ENCODE measurements at places on chromosomes 2 and 18.

DNA sequence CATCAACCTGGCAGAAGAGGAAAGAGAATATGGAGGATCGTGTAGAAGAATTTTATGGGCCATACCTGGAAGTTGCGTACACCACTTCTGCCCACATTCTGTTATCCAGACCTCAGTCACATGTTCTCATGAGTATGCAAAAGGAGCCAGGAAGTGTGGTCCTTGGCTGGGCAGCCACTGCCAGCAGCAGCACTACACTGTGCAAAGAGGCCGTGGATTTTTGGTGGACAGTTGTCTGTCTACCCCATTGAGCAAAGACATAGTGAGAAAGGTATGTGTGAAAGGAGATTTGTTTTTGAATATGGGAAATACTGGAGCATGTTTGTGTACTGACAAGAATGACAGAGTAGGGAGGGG is 68.1 kb downstream of the SDC1 start:
- no peak for DNase-seq

DNA sequence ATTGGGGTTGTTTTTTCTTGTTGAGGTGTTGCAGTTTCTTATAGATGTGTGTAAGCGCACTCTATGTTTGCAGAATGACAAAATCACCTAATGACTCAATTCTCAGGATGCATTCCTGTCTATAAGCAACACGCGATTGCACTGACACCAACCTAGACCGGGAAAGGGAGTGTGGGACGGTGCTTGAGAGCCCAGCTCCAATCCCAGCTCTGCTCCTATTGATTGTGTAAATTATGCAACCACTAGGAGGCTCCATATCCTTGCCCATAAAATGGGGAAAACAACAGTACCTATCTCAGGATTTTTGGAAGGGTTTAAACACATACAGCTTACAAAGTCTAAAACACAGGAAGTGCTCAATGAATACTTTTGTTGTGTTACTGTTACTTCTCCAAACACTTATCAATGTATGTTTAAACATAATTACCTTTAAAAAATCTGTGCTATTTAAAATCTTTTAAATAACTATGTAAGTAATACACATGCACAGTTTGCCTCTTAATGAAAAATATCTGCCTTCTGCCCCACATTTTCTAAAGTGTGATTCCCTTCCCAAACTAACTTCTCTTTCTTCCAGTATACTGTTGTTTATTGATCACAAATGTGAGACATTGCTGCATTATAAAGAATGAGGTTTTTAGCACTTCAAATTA is 132.5 kb downstream of the SPHKAP start:
- peak; percentile 13 for DNase-seq

DNA sequence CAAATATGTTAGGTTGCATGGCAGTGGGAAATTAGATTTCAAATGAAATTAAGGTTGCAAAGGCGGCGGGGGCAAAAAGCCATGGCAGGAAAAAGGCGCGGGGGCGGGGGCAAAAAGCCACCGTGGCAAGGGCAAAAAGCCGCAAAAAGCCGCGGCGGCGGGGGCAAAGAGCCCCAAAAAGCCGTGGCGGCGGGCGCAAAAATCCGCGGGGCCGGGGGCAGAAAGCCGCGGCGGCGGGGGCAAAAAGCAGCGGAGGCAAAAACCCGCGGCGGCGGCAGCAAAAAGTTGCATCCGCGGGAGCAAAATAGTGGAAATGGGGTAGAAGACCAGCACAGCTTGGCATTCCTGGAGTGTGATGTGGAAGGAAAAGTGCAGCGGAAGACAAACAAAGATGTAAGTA is 417.1 kb downstream of the ANKRD30B start:
- no peak for DNase-seq

- DNase-seq, result no peak
Measured at GRCh38 chr2:186746584-186746983, 52.7 kb downstream of the FAM171B start.

GRCh38 chr2:192124571-192124970 is 70.2 kb downstream of the TMEFF2 start:
- DNase-seq, result no peak

DNA sequence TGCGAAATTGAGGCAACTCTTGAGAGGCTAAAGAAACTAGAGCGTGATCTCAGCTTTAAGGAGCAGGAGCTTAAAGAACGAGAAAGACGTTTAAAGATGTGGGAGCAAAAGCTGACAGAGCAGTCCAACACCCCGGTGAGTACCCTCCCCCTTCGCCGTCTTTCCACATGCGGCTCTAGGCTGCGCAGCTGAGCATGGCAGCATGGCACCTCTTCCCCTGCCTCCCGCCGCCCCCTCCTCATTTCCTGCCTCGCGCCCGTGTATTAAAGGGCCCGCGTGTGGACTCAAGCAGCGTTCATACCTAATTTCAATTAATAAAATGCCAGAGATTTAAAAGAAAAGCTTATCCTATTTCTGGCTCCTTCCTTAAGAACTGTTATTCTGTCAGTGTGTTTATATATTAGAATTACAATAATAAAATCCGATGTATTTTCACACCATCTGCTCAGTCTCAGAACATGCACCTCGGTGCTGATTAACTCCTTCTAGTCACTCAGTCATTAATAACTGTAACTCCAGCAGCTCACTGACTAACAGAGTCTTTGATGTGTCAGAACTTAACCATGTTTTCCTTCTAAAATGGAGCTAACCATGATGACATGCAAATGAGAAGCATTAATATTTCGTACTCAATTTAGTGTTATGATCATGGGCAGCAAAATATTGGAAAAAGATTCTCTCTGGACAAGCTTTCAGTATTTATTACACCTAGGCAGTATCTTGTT is 137.4 kb upstream of the CDCA7 start:
- DNase-seq, result no peak

DNA sequence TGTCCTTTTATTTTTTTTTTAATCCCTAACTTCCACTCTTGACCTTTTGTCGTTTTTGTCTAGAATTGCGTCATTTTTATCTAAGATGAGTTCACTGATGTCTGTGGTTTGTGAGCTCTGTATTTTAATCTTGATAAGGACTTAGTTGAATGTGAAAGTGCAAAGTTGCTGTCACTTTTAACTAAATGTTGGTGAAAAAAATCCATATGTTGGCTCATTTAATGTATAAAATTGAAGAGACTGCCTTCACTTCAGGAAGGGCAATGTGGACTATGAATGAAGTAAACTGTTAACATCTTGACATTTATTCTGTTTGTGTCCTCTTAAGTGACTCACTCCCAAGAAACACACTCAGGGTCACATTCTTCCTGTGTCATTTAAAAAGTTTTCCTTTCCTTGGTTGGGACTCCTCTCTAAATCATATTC is 256.6 kb upstream of the RASGRP3 start:
- no peak for DNase-seq

DNA sequence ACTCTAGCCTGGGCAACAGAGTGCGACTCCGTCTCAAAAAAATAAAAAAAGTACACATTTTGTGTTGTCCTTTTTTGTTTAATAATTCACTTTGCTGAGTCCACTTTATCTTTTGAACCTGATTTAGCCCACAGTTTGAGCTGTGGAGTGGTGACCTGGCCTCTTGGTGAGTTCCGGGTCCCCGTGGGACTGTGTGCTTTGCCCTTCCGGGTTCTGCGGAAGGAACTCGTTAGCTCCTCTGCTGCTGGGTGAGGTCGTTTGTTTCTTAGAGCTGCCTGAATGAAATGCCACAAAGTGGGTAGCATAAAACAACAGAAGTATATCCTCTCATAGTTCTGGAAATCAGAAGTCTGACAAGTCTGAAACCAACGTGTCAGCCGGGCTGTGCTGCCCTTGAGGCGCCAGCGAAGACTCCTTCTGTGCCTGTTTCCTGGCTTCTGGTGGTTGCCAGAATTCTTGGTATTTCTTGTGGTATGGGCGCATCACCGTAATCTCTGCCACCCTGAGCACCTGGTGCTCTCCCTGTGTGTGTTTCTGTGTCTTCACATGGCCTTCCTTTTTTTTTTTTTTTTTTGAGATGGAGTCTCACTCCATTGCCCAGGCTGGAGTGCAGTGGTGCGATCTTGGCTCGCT is 3.5 kb downstream of the EFHD1 start:
- DNase-seq, result no peak

- DNase-seq, result no peak
Measured at GRCh38 chr18:73355121-73355520, 487.3 kb upstream of the NETO1 start.

DNA sequence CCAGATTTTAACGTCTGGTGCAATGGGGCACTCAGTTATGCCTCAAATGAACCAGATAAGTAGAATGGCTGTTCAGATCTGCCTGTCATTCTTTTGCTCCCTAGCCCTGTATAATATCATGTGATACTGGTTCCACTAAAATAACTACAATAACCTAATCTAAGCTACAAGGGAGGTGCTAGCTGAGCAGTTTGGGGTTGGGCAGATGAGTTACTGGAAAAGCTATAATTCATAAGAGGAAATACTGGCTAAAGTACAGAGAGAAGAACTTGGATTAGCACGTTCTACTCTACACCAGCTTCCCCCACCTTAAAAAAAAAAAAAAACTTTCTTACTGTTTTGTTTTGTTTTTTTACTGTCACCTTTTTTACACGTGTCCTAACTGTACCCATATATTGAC is 183.3 kb upstream of the NRP2 start:
- DNase-seq, result no peak

- no peak for DNase-seq
Measured at GRCh38 chr18:905948-906415, 1.3 kb downstream of the ADCYAP1 start.

GRCh38 chr2:69779258-69780001 is 37.5 kb downstream of the ANXA4 start:
- DNase-seq, result peak; percentile 46

DNA sequence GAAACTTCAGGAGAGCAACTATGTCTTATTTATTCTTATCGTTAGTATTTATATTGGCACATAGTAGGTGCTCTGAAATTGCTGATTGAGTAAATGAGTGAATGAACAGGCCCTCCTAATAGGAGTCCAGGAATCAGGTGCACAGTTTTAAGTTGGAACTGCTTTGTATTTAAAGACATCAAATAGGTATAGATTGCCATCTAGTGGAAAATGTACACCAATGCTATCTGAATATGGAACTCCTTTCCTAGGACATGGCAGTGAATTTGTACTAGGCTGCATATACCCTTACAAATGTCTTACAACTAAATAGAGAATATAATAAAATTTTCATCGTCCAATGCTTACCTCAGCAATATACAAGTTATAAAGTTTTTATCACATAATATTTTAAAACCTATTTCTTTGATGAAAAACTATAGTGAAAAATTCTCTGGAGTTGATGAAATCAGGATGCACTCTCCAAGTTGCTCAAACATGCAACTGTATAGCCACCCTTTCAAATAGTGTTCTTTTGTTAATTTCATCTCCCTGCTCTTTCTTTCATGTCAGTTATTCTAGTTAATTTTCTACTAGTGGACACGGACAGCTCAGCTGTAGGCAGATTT is 318.9 kb upstream of the SYT4 start:
- DNase-seq, result peak; percentile 11

DNA sequence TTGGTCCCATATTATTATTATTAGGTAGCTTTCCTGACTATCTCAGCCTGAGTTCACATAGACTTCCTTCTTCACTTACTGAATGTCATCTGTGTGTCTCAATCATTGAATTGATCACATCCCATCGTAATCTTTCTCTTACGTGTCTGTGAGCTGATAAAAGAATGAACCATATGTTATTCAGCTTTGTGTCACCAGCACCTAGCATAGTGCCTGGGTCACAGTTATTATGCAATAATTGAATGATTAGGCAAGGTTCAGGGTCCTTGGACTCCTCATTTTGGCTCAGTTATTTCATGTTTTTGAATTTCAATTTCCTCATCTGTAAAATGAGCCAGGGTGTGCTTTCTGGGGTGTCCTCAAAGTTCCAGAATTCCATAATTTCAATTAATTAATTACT is 107.2 kb downstream of the ZEB2 start:
- peak; percentile 74 for DNase-seq

GRCh38 chr2:71712158-71712818 is 258.9 kb downstream of the DYSF start:
- DNase-seq, result no peak

- DNase-seq, result no peak
Measured at GRCh38 chr2:200533754-200534153, 7.7 kb downstream of the SGO2 start.

GRCh38 chr2:102059151-102059550 is 67.4 kb downstream of the IL1R2 start:
- DNase-seq, result no peak

GRCh38 chr2:42098571-42099437 is 51.0 kb downstream of the PKDCC start:
- DNase-seq, result no peak

- DNase-seq, result no peak
Measured at GRCh38 chr2:204160989-204161388, 224.4 kb downstream of the ICOS start.

DNA sequence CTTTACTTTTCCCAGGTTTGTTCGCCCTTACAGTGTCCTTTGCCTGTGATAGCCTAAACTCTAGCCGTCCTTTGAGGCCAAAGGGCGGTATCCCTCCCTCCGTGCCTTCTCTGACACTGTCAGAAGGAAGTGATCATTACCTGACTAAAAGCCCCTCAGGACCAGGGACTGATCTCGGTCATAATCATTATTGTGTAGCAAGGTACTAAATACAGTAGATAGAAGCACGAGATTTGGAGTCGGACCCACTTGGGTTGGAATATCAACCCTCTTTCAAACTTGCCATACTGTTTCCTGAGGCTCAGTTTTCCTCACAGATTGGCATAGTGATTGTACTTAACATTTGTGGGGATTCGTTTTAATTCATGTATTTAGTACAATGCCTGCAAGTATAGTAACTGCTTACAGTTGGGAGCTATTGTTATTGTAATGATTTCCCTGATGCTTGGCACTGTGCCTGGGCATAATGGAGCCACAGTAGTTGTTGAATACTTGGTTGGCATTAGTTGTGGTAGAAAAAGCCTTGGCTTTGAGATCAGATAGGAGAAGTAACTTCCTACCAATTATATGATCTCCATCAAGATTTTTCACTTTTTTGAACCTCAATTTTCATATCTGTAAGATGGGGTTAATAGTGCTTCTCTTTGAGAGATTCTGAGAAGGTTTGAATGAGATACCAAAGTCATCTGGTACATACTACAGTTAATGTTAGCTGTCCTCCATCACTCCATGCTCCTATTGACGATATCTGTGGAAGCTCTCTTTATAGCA is 836 bp downstream of the STK11IP start:
- DNase-seq, result no peak

DNA sequence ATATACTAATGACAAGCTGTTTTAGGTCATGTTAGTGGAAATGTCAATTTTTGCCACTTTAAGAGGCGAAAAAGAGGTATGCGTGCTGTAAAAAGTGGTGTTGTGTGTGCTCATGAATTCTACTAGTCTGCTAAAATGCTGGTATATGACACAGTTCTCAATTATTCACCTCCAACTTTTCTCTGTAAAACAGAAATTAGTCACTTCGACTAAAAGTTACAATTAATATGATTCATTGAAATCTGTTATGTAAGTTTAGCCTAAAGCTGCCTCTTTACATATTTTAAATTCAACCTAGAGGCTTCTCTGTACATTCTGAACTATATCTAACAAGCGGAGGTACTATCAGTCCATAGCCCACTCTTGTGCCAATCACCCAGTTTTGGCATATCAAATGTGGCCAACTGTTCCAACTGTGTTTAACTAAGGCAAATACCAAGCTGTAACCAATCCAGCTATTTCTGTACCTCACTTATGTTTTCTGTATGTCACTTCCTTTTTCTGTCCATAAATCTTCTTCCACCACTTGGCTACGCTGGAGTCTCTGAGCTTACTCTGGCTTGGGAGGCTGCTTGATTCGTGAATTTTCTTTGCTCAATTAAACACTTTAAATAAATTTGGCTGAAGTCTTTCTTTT is 20.8 kb downstream of the BAZ2B start:
- no peak for DNase-seq

All from erythroblast (primary cell).